Hematopoietic multipotent progenitor cell treated with erythropoietin and hydrocortisone succinate and interleukin-3 and kit ligand, for 4 days (in vitro differentiated cells): ENCODE measurements at places on chromosomes 3 and 15.

GRCh38 chr3:38001456-38002081 is 11.0 kb downstream of the VILL start:
- peak; percentile 47 for DNase-seq

DNA sequence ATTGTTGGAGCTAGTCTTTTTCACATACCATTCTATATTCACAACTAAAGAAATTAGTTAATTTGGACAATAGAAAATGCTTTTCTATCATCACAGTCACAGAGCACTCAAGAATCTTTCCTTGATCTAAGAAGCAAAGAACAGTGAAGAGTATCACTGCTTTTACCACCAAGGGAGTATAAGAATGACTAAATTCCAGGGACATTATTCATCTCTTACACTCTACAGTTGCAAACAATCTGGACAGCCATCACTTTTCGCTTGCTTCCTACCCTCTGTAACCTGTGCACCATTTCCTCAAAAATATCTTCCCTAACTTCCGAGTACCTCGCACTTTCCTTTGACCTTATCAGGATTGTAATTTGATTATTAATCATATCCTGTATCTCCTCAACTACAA is 359.5 kb upstream of the TMCO5A start:
- no peak for DNase-seq

GRCh38 chr3:41893977-41894376 is 67.9 kb downstream of the ULK4 start:
- DNase-seq = peak; percentile 68

- DNase-seq = peak; percentile 60
Measured at GRCh38 chr15:32956006-32956405, 238.2 kb downstream of the GREM1 start.

GRCh38 chr3:168341192-168341815 is 245.6 kb upstream of the GOLIM4 start:
- no peak for DNase-seq

DNA sequence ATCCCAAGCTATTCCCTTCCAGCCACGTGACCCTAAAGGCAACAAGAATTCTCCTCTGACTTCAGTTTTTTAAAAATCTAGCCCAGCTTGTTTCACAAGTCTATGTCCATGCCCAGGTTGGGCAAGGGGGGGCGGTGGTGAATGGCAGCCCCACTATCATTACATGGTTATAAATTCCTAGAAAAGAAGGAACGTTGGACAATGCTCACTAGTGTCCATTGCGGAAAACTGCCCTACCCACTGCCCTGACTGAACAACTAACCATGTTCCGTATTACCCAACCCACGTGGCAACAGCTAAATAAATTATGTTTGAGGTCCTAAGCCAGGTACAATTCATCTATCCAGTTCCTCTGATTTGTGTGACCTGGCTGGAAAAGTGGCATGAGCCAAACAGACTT is 8.7 kb upstream of the TAFA4 start:
- DNase-seq = no peak

GRCh38 chr15:90449206-90449735 is 61.2 kb downstream of the IQGAP1 start:
- no peak for DNase-seq

- DNase-seq = no peak
Measured at GRCh38 chr3:186653080-186653707, 12.6 kb upstream of the HRG start.

GRCh38 chr3:52415800-52416199 is 29.1 kb downstream of the SEMA3G start:
- DNase-seq = no peak

DNA sequence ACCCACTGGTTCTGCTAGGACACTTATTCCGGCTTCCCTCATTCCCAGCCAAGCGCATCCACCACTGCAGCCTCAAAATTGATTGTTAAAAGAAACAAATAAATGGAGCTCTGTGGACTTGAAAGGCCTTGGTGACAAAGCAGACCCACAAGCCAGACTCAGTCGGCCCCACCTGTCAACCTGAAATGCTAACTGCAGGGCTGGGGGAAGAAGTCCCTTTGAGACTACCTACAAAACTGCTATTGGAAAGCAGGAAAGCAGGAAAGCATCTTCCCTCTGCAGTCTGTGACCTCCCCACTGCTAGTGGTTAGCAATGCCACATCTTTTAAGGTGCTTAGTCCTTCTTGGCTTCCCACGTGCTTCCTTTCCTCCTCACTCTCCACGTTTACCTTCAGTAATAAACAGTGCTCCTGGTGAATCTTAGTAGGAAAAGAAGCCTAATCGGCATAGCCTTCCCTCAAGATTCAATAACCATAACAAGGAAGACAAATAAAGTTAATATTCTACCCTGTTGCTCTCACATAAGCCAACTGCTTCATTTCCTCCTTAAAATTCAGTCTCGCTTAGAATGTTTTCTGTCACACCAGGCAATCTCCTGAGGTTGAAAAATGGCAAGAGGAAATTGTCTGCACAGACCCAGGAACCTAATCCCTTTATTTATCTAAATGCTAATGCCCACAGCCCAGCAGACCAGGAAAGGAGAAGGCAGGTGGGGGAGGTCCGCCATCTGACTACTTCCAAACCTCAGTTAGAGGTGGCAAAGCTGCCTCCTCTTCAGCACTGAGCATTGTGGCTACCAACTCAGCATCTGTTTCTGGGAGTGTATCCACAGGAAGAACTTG is 296.2 kb downstream of the NEK10 start:
- DNase-seq = no peak
